ENCODE measurements at places on chromosomes 2 and 18. TPM values are rescaled to one million over a fixed set of nuclear protein-coding genes. Genes with fewer than 3 reads are reported as not detected.

PLEK gene
- 19.3 TPM for total RNA-seq

RFTN2 gene
- total RNA-seq = 2.3 TPM

CCNT2 gene
- 56.9 TPM for total RNA-seq

LHCGR gene
- not detected for total RNA-seq

GPR155 gene
- 4.1 TPM for total RNA-seq

CRACDL gene
- 14.6 TPM for total RNA-seq

UGT1A9 gene
- total RNA-seq = not detected

CXCR4 gene
- 40.6 TPM for total RNA-seq

OTOF gene
- 0.10 TPM for total RNA-seq

CROCC2 gene
- 17.1 TPM for total RNA-seq

POMC gene
- 7.7 TPM for total RNA-seq

SLC16A14 gene
- total RNA-seq = 0.61 TPM

GDF7 gene
- 0.54 TPM for total RNA-seq

CAD gene
- total RNA-seq = 23.3 TPM

DES gene
- total RNA-seq = 39.7 TPM

MROH2A gene
- total RNA-seq = not detected

KCNS3 gene
- total RNA-seq = 50.3 TPM

CCDC85A gene
- 32.7 TPM for total RNA-seq

CAVIN2 gene
- total RNA-seq = 44.0 TPM

TOGARAM2 gene
- 11.6 TPM for total RNA-seq

CFAP65 gene
- 18.7 TPM for total RNA-seq

All from upper lobe of left lung (tissue), 6 donors.